ENCODE measurements at places on chromosomes 5 and 9.

- no peak for DNase-seq
Observed at GRCh38 chr9:34907044-34907443, 51.0 kb upstream of the PHF24 start.

DNA sequence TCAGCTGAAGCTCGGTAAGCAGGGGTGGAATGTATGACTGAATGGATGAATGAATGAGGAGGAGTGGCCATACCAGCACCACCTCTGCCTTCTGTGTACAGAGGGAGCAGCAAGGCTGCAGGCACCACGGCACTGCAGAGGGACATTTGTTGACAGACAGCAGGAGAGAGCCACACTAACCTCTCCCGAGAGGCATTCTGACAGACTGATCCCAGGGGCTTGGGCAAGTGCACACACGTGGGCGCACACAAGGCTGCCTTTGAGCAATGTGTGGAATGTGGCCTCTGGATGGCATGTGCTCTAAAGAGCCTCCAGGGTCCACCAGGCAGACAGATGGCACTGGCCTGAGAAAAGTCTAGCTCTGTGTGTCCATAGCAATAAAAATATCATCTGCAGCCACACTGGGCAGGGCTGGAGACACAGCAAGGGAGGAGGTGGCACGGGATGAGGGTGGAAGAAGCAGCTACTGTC lies 111.8 kb downstream of the ACTL7B start:
- no peak for DNase-seq

- DNase-seq = no peak
Observed at GRCh38 chr9:132201139-132201538, 39.3 kb downstream of the NTNG2 start.

DNA sequence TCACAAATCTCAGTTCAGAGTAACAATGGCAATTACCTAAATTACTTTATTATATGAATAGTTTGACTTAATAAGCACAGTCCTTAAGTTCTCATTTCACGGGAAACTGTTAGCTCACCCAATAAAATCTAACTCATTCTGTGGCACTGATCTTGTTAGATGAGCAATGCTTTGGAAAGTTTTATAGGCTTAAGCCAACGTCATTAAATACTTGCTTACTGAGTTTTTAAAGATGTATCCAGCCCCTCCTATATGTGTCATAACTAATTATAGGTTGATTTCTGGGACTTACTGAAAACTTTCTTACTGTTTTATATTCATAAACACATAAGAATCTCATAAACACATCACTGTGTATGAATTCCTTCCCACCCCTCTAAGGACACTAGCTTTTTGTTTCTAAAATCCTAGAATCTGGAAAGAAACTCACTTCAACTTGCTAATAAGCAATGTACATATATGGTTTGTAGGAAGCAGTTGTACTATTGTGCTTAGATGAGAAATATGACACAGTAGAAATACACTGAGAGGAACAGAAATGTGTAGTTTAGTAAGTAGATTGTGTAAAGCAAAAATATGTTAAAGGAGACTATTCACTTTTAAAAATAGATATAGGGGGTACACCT lies 14.1 kb upstream of the MARCOL start:
- peak; percentile 65 for DNase-seq

DNA sequence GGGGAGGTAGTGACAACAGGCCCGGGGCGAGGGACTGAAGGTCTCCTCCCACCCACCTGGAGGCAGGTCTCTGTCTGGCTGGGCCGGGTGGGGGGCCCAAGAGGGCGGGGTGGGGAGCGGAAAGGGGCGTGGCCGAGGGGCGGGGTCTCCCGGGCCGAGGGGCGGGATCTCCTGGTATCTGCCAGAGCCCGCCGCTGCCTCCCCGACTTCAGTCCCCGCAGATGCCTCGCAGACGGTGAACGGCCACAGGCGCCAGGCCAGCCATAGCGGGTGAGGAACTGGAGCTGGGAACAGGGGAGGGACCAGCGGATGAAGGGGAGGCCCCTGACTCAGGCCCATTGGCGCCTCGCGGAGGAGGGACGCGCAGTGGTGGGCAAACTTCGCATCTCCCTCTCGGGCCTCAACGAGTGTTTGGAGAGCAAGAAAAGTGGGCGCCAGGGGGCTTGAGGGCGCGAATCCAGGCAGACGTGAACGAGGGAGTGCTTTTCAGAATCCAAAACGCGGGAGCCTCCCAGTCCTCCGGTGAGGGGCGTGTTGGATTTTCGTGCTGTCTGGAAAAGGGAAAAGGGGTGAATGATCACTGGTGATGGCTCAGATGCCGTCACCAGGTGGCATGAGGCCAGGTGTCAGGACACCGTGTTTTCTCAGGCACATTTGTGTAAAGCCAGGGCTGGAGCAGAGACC lies at the start of gene ADGRD2:
Gene ADGRD2, plus strand, starts transcription at position 211 of the 684 bp plus-strand sequence. CDS start 1,216 bp downstream, outside the sequence.
- no peak for DNase-seq

DNA sequence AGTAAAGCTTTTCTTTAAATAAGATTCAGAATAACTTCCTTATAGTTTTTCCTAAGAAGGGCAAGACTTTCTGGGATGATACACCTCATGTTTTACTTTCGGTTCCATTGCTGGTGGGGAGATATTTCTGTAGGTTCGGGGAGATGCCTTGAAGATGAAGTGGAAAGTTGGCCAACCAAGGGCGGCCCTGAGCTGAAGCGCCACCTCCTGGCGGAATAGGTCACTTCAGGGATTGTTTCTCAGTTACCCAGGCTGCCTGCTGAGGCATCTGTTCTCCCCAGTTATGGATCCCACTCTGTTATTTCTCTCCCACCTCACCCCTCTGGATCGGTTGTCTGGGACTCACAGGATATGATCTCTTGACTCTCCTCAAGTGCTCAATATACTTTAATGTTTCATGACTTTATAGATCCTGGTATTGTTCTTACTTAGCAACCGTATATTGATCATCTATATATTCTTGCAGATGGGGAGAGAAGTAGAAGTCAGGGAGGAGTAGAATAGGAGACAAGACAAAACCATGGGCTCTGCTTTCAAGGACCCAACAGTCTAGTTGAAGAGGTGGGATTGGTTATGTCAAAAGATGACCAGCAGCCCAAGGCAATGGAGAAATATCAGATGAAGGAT lies 23.4 kb downstream of the MEGF10 start:
- no peak for DNase-seq

GRCh38 chr5:82917584-82917983 lies 159.6 kb downstream of the TMEM167A start:
- DNase-seq = no peak
